ENCODE measurements at places on chromosomes 11 and 22.
A peak's percentile ranks its signal among the peaks of the same experiment; 100 is the strongest.

- peak; percentile 93 for DNase-seq
Measured at GRCh38 chr11:62555464-62556107, 9.0 kb upstream of the AHNAK start.

GRCh38 chr22:36375071-36375980 lies 12.4 kb downstream of the MYH9 start:
- no peak for DNase-seq

DNA sequence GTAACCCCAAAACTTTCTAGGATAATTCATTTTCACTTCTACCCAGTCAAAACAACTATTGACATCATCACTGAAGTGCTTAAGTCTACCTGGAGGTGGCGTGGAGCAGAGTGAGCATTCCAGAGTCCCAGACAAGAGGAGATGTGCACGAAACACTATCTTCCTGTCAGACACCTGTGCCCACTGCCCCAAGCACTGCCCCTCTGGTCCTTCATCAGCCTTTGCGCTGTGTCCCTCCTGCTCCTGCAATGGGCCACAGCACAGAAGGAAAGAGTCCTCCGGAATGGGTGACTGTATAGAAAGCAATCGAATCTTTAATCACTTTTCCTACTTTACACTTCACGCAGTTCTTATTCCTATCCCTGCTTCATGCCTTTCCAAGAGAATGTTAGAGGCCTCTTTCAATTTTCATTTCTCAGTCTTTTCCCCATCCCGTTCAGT lies 512 bp upstream of the GRIA4 start:
- DNase-seq, result peak; percentile 3

DNA sequence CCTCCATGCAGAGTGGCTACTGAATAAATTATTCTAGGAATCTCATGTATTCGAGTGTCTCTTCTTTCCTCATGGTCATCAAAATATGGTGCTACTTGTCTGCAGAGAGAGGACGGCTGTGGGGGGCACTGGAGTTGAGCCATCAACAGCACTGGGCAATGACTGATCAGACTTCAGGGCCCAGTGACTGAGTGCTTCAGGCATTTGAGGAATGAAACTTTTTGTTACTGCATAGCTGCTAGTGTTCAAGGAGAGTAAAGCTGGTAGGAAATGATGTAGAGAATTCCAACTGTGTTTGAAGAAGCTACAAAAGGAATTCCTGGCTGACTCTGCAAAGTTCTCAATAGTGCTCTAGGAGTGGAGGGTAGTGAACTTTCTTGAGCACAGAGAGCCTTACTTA lies 277.7 kb downstream of the CADM1 start:
- DNase-seq, result no peak

- DNase-seq, result no peak
Measured at GRCh38 chr11:74806267-74806666, 57.6 kb downstream of the RNF169 start.

- DNase-seq, result no peak
Measured at GRCh38 chr11:79940165-79940564, 499.3 kb upstream of the TENM4 start.

- peak; percentile 52 for DNase-seq
Measured at GRCh38 chr11:128052912-128053641, 534.3 kb downstream of the ETS1 start.

DNA sequence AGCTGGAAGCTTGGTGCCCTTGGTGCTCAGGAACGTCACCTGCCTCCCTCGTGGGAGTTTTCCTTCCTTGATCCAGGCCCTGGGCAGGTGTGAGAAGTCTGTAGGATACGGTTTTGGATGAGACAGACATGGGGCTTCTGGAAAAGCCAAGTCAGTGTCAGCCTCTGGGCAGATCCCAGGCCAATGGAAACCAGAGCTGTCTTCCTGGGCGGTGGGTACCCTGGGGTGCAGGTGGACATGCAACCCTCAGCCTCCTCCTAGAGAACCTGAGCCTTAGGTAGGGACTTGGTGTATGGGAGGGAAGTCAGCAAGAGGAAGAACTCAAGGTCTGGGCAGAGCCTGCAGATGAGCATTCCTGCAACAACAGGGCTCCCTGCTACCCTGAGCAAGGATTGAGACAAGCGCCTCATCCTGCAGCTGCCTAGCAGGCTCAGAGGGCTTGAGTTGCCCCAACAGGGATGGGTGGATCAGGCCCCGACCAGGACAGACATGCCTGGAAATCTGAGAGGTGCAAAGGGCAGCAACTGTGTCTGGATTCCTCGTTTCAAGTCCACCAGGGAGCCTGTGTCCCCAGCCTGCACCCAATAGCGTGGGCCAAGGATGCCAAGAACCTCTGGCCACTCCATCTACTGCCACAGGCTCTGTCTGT lies 37.6 kb upstream of the SYT13 start:
- no peak for DNase-seq

Measured in suppressor macrophage (primary cell).